Stimulated activated CD8-positive, alpha-beta memory T cell treated with anti-CD3 and anti-CD28 coated beads, Interleukin-7, amount 100 ng/mL, for 48 hours (primary cell): ENCODE measurements at places on chromosomes 3 and 15.

GRCh38 chr3:103381296-103382079 is 946.7 kb downstream of the ZPLD1 start:
- DNase-seq = no peak

DNA sequence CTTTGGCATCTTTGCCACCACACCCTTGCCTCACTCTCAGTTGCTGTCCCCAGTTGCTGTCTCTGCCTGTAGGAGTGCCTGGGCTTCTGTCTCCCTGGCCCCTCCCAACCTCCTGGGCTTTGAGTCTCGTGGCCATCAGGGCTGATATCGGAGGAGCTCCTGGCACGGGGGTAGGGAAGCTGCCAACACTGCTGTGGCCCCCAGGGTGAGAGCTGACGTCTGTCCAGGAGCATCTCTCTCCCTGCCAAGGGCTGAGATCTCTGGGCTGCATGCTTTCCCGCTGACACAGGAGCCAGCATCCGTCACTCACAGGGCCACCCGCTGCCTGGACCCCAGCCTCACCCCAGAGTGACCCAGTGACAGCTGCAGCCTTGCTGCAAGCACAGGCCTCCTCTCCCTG is 47.4 kb downstream of the EXOG start:
- no peak for DNase-seq

DNA sequence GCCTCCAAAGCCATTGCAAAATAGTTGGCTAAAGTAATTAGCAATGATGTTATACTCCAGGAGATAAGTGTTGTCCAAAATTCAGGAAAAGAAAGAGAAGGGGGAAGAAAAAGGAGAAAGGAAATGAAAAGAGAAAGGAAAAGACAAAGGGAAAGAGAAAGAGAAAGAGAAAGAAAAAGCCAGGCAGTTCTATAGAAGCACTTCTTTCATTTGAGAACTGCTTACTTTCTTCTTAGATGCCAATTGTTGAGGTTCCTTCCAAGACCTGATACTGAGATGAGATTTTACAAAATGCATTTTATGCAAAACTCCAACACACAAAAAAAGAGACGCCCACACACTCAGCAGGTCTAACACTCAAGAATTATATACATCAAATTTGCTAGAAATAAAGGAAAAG is 298.4 kb downstream of the KCNH8 start:
- no peak for DNase-seq

DNA sequence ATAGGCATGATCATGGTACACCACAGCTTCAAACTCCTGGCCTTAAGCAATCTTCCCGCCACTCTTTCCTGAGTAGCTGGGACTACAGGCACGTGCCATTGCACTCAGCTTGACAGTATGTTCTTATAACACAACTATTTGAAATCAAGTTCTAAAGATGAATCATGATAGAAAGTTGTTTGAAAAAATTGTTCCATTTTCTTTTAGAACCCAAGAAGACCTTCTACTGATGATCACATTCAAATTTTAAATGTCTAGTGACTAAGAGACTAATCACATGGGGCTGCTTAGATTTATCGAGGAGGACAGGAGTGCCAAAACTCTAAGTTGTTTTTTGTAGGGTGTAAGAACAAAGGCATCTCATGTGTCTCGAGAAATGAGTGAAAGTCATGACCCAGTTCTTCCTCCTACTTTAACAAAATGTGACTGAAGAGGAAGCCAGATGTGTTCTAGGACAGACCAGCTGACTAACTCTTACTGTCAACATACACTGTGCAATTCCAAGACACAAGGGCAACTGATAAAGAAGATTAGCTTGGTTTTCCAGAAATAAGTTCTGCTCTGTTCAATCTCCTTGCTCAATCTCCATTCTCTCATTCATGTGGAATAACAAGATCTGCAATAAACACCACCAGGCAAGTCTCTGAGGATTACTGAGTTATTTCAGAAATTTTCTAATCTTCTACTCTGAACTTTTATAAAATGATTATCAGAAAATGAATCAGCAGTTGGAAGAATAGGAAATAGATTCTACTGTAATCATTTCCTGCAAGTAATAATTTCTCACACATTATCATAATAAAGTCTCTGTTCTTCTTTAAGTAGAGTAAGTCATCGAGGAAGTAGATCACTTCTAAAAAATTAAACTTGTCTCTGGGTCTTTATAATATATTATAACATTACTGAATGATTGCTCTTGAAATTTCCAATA is 122.6 kb upstream of the CCNL1 start:
- DNase-seq = no peak

DNA sequence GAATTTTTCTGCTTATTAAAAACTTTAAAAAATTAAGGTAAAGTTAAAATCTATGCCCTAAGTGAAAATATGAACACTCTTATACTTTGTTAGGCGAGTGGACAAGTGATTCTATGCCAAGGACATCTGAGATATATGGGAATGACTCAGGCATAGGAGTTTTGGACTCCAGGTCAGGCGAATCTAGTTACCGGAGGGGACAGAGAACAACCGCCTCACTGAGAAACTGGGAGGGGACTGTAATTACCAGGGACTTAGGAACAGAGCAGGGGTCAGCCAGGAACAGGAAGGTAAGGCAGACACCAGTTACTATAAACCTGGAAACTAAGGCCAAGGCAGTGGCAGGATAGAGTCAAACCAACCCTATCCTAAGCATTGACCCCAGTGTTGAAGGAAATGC is 16.8 kb upstream of the ATP1B3 start:
- DNase-seq = no peak

DNA sequence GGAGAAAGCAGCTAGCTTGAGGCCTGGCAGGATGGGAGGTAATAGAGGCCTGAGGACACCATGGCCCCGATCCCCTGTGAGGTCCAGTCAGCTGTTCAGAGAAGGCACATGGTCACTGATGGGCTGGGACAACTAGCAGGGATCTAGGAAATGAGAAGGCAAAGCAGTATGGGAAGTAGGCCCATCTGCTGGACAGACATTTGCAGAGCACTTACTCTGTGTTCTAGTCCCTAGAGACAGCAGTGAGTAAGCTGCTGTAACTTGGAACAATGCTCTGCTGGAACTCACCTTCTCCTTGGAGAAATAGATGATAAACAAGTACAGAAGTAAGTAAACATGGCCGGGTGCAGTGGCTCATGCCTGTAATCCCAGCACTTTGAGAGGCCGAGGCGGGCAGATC is 7.1 kb downstream of the ECE2 start:
- DNase-seq = no peak

GRCh38 chr3:177041021-177041729 is 156.1 kb downstream of the TBL1XR1 start:
- DNase-seq = no peak

DNA sequence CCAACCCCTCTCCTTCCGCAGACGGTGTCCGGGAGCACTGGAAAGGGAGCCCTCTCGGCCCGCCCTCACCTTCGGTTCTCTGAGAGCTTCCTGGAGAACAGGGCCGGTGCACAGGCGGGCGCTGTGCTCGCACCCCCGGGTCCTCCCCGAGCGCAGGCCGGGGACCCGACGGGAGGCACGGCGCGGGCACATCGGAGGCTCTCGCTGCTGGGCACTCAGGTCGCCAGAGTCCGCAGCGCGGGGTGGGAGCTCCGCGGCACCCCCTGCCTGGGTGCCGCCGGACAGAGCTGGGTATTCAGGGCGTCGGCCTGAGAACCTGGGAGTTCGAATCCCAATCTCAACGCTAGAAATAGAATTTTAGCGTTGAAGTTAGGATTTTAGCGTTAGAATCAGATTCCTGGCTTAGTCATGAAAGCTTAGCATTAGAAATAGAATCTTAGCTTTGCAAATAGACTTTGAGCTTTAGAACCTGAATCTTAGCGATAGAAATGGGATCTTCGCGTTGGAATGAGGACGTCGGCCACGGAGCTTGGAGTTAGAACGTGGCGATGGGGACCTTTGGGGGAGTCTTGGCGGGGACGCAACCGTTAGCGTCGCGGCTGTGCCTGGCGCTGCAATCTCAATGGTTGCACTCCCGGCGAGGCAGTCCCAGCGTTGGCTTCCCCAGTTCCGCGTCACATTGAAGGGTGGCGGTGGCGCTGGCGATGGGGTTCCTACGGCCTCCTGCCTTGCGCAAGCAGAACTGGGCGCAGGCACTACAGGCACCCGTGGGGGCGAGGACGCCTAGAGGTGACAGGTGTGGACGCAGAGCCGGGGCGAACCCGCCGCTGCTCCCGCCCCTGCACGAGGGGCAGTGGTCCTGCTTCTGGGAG is 549 bp downstream of the TRH start:
- DNase-seq = no peak

DNA sequence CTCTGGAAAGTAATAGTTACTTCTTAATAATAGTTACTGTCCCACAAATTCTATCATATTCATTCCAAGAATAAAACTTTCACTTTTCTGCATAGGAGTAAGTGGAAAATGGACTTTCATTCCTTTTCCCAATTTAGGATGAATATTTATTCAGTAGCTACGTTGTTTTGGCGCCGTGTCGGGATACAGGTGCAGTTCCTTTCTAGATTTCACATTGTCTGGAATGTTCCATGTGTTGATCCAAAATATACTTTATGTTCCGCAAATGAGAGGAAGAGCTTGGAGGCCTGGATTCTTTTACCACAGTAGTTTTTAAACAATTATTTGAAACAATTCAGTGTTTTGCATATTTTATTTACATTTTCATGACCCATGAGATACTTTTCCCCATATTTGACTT is 22.8 kb upstream of the PPARG start:
- DNase-seq = no peak

GRCh38 chr15:75650908-75651809 is 3.4 kb downstream of the SNX33 start:
- no peak for DNase-seq

GRCh38 chr15:93583552-93583951 is 494.5 kb upstream of the RGMA start:
- DNase-seq = no peak

- DNase-seq = no peak
Observed at GRCh38 chr3:138032567-138032966, 22.6 kb downstream of the CLDN18 start.

DNA sequence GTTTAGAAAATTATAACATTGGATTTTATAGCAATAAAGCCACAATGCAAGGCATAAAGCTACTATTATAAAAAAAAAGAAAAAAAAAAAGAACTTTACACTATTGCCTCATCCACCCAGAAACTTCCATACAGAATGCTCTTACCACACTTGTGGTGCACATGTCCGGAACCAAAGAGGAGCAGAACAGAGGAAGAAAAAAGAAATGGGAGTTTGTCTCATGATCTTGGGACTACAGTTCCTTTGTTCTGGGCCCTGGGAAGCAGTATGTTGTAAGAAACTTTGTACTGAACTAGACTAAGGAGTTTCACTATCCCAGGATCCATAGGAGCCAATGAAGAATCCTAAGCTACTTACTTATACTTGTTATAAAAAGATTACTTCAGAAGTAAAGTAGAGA is 36.1 kb downstream of the FMN1 start:
- no peak for DNase-seq

DNA sequence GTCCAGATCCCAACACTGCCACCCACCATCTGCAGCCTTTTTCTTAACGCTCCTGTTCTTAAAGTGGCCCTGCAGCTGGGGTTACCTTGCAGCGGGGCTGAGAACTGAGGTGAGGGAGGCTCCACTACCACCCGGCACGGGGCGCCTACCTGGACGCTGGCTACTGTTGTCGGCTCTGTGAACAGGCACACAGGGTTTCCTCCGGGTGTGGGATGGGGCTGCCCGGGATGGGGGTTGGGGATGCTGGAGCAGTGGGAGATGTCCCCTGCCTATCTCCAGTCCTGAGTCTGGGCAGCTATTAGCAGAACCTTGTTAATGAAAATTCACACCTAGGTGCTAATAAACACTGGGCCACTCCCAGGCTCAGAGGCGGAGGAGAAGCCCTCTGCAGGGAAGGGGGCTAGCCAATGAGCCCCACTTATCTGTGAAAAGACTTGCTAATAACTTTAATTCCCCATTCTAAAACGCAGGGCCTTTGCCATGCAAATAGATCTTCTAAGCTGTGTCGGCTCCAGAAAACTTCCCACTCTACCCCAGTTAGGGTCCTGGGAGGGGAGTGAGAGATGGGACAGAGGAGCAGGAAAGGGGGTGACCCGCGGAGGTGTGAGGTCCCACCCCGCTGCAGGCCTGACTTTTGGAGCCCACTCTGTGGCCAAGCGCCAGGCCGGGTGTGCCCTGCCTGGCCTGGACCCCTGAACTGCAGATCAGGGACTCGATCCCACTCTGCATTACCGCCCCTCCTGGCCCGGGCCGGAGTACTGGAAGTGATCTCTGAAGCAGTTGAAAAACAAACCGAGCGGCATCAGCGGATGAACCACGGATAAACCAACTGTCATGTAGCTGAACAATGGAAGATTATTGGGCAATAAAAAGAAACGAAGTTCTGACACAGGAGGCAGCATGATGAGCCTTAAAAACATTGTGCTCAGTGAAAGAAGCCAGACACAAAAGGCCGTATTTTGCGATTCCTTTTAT is 3.1 kb downstream of the MESP1 start:
- no peak for DNase-seq
